ENCODE measurements at places on chromosomes 13 and 19.

DNA sequence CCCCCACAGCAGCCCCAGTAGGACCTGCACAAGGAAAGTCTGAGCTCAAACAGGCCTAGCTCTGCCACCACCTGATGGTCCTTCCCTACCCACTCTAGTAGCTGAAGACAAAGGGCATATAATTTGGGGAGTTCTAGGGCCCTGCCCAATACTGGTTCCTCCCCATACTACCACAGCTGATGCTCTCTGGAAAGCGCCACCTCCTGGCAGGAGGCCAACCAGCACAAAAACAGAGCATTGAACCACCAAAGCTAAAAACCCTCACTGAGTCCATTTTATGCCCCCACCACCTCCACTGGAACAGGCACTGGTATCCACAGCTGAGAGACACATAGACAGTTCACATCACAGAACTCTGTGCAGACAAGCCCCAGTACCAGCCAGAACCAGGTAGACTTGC lies 1276.8 kb downstream of the OLFM4 start:
- no peak for DNase-seq

- no peak for DNase-seq
Observed at GRCh38 chr13:20664351-20664750, 39.1 kb upstream of the IL17D start.

DNA sequence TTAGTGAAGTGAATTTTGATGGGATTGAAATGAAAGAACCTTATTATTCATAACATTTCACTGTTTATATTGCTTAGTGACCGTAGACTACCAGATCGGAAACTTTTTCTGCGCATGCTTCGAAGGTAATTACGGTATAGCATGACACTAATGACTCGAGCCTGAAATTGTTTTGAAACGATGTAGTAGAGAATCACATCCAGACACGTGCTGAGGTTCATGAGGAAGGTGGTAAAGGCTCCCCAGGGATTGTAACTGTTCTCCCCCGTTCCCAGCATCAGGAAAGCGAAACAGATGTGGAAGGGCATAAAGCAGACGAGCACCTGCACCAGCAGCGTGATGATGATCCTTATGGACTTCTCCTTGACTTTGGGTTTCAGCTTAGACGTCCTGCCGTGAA lies 3.3 kb downstream of the GPR18 start:
- DNase-seq, result no peak

DNA sequence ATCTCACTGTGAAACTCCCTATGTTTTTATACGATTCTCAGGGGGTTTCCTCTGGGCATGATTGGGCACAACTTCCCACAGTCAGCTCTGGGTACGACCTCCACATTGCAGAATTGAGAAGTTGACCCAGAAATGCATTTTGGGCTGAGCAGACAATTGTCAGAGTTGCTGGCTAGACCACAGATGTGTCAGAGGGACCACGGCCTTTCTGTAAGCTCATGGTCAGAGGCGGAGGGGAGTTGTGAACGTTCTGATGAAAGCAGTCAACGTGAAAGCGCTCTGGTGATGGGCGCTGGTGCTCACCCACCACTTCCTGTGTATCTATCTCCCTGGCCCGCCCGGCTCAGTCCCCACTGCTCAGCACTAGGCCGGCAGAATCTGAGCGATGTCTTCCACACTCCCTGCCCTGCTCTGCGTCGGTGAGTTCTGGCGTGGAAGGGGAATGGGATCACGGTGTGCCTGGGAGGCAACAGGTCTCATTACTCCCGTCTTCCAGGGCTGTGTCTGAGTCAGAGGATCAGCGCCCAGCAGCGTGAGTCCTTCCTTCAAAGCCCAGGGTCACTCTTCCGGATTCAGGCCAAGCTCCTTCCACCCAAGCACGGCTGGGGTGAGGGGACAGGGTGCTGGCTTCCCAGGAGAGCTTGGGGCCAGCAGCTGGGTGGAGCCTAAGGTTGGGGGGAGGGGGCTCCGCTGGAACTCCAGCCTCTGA lies at the start of gene NCR1:
NCR1 (plus strand) TSS at position 346 of the 709 bp plus-strand sequence; CDS start at position 386, 40 bp downstream.
- DNase-seq, result no peak

- no peak for DNase-seq
Observed at GRCh38 chr13:110422913-110423688, 116.0 kb downstream of the COL4A2 start.

DNA sequence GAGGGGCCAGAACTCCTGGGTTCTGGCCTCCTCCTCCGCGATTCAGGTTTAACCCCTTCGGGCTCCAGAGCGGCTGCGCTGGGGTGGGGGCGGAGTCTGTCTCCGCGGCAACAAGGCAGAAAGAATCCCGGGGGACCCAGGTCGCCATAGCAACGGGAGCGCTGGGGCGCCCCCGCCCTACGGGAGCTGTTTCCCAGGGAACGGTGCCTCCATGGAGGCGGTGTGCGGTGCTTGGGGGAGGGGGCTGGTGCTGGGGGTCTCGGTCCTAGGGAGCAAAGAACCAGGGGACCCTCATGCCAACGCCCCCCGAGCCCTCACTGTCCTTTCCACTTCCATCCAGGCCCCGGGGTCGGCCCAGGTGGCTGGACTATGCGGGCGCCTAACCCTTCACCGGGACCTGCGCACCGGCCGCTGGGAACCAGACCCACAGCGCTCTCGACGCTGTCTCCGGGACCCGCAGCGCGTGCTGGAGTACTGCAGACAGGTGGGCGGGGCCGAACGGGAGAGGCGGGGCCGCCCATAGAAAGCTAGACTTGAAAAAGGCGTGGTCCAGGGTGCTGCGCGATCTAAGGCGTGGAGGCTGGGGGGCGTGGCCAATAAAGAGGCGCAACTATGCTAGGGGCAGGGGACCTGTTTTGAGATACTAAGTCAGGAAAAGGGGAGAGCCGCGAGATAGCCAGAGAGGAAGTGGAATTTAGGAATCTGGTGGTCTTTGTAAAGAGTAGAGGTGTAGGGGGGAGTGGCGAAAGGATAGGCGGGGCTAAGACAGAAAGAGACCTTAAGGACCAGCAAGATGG lies 1.2 kb downstream of the APLP1 start:
- DNase-seq, result no peak

DNA sequence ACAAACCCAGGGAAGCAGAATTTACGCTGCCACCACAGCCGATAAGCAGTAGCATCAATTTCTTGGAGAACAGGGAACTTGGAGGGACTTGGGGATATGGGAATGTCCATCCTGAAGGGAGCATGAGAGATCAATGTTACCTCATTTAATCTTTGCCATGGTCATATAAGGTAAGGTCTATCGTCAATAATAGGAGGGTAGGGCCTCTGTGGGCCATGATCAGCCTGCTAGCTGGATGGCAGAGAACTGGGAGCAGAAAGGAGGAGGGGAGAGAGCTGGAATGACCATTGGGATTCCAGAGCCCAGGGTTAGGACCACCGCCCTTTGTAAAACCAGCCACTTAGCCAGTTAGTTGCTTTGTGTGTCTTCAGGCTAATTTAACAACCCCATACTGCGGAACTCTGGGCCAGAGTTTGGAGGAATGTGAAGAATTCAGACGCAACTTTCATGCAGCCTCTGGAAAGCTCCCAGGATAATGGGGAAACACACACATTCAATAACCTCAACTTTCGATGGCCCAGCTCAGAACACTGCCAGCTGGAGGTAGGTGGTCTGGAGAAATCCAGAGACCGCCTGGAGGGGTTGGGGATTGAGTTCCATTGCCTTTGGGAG lies 40.3 kb downstream of the ZNF557 start:
- DNase-seq, result no peak

- no peak for DNase-seq
Observed at GRCh38 chr13:42929886-42930535, 62.0 kb downstream of the EPSTI1 start.

GRCh38 chr13:33775339-33776108 lies 42.4 kb upstream of the RFC3 start:
- DNase-seq, result no peak

DNA sequence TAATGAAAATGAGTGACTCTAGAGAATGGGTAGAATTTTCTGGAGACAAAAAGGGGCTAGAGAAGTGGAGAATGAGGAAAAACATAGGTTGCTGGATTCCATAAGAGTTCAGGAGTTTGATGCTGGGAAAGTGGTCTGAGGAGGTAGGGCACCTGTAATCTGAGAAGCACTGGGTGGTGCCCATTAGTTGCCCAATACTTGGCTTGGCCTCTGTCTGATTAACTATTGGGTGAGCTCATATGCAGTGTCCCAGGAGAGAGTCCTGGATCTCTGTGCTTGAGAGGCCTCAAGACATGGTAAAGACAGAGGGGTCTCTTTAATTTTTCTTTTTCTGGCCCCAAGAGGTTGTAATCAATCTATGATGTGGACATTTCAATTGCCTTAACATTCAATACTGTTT lies 390.1 kb downstream of the TDRD3 start:
- no peak for DNase-seq

GRCh38 chr13:96898646-96899254 lies 95.5 kb downstream of the OXGR1 start:
- DNase-seq, result no peak

GRCh38 chr13:96991072-96991471 lies 3.2 kb downstream of the OXGR1 start:
- no peak for DNase-seq

- DNase-seq, result no peak
Observed at GRCh38 chr13:101017123-101017872, 342.7 kb upstream of the TMTC4 start.

GRCh38 chr13:43195551-43195950 lies 172.2 kb downstream of the DNAJC15 start:
- no peak for DNase-seq

- no peak for DNase-seq
Observed at GRCh38 chr13:52104624-52105023, 24.2 kb downstream of the NEK5 start.

GRCh38 chr19:6854758-6855157 lies 32.6 kb upstream of the ADGRE1 start:
- no peak for DNase-seq

GRCh38 chr19:13884726-13885591 lies 8.0 kb downstream of the NANOS3 start:
- no peak for DNase-seq

- no peak for DNase-seq
Observed at GRCh38 chr19:51318687-51319648, 7.5 kb downstream of the IGLON5 start.

DNA sequence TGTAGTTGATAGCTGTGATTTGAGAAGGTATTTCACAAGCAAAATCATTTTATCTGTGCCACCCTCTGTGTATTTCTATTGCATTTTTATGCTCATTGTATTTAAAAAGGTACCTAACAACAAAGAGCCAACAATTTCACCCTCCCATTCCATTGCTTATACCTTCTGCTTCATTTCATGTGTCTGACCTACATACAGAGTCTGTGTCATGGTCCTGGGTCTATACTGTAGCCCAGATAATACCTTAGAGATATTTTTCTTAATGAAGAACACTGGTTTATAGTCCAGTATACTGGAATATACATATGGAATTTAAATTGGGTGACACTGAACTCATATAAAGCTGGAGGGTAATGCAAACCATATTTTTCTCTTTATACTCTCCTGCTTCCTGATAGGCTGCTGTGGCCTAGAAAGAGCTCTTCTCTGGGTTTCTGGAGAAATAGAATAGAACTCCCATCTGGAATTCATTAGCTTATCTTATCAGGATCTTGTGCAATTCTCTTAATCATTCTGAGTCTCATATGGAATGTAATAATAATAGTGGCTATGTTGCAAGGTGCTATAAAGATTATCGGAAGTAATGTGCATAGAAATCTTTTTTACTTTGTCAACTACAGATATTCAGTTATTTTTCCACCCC lies 31.8 kb upstream of the SPART start:
- no peak for DNase-seq

GRCh38 chr19:45428384-45429231 lies 4.9 kb upstream of the ERCC1 start:
- DNase-seq, result no peak

DNA sequence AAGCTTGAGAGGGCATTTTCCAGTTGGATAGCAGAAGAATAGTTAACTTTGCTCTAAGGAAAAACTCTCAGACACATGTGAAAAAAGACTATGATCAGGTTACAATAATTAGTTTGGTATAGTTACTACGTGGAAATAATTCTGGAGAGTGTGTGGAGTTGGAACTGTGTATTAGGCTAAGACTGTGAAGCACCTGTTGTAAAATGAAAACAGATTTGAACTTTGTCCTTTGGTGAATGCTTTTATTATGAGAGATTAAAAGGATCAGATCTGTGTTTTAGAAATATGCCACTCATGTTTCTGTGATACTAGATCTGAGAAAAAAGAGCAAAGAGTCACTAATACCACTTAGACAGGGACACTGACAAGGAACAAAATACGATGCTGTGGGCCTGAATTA lies 807.5 kb upstream of the ATXN8OS start:
- no peak for DNase-seq

DNA sequence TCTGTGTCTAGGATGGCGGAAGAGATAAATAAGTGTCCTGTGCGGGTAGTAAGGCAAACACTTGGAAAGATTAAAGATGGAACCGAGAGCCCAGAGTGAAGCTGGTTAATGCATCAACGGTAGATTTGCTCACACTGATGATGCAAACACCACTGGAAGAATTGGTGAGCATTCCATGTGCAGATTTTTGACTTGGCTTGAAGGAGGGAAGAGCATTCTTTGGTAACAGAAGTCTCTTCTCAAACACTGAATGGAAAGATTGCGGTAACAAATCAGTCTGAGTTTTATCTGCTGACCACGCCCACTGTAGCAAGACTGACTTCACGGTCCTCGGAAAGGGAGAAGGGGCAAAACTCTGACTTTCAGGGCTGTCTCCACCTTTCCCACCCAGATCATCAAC lies 112.5 kb downstream of the COL4A1 start:
- no peak for DNase-seq

- DNase-seq, result no peak
Observed at GRCh38 chr13:84455143-84455905, 573.0 kb upstream of the SLITRK1 start.

- DNase-seq, result no peak
Observed at GRCh38 chr19:42021185-42021584, 27.2 kb upstream of the ATP1A3 start.

GRCh38 chr13:52644108-52644507 lies 1.9 kb downstream of the HNRNPA1L2 start:
- no peak for DNase-seq

- no peak for DNase-seq
Observed at GRCh38 chr19:53985863-53986262, 5.6 kb upstream of the CACNG6 start.

GRCh38 chr19:17031741-17032140 lies 5.1 kb upstream of the CPAMD8 start:
- DNase-seq, result no peak

DNA sequence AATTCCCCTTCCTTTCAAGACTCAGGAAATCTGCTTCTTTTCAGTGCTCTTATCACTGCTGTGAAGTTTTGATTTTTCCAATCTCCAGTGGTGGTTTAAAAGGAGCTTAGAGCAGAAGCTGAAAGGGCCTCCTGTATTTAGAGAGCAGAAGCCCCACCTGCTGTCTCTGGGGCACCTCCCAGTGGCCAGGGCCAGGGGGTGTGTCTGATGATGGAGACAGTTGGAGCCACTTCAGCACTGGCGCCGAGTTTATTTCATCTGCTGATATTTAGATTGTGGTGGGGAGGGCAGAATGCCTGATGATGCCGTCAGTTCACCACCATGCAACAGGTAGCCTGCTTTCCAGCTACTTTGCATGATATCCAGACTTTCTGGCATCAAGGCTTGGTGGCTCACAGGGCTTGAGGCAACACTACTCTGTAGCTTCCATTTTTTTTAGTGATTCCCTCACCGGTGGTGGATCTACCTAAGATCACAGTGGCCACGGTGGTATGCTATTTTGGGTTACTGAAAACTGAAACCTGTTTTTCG lies 371.9 kb downstream of the KCNRG start:
- no peak for DNase-seq
